Myocyte (in vitro differentiated cells): ENCODE measurements at places on chromosomes 2 and 18.

DNA sequence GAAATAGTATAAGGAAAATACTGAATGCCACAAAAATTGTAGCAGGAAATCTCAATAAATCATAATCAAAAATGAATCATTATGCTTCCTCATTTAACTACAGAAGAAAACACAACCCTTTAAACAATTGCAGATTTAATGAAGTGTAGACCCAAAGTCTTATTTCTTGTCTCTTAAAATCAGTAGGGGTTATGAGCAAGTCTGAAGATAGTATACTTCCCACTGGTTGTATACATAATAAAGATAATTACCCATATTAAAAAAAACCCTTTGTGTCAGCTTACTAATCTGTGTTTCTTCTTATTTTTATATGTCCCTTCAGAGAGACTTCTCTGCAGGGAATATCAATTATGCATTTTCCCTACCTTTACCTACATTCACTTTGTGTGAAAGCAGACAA lies 504.7 kb downstream of the ERBB4 start:
- no peak for DNase-seq

- no peak for DNase-seq
Observed at GRCh38 chr2:158120102-158120501, 18.4 kb downstream of the UPP2 start.

DNA sequence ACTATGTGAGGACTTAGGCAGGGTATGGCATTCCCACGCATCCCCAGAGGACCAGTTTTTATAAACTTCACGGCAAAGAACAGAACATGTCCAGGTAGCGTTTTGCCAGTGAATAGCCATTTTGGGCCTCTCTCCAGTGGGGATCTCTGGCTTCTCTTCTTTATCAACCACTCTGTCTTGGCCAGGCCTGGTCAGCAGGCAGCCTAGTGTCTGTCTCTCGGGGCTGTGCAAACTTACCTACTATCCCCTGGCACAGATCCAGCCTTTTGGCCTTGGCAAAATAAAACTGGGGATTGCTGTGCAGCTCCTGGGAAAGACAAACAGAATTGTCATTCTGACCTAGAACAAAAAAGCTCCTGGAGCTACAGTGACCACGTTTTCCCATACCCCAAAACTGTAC lies 14.5 kb downstream of the CAPN14 start:
- DNase-seq: no peak

GRCh38 chr2:75031906-75032803 lies 73.7 kb downstream of the POLE4 start:
- DNase-seq: no peak

DNA sequence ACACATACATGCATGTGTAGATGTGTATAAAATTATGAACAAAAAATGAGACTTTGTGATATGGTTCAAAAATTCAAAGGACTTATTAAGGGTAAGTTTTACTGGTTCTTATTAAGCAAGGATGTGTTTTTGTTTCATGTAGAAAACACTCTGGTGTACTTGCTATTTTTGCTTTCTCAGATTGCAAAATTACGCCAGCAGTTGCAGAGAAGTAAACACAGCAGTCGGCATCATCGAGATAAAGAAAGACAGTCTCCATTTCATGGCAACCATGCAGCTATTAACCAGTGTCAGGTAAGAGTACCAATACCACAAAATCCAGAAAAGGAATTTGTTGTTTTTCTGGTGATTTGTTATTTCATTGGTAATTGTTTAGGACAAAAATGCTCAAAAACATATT lies 91.3 kb downstream of the FAM117B start:
- no peak for DNase-seq

DNA sequence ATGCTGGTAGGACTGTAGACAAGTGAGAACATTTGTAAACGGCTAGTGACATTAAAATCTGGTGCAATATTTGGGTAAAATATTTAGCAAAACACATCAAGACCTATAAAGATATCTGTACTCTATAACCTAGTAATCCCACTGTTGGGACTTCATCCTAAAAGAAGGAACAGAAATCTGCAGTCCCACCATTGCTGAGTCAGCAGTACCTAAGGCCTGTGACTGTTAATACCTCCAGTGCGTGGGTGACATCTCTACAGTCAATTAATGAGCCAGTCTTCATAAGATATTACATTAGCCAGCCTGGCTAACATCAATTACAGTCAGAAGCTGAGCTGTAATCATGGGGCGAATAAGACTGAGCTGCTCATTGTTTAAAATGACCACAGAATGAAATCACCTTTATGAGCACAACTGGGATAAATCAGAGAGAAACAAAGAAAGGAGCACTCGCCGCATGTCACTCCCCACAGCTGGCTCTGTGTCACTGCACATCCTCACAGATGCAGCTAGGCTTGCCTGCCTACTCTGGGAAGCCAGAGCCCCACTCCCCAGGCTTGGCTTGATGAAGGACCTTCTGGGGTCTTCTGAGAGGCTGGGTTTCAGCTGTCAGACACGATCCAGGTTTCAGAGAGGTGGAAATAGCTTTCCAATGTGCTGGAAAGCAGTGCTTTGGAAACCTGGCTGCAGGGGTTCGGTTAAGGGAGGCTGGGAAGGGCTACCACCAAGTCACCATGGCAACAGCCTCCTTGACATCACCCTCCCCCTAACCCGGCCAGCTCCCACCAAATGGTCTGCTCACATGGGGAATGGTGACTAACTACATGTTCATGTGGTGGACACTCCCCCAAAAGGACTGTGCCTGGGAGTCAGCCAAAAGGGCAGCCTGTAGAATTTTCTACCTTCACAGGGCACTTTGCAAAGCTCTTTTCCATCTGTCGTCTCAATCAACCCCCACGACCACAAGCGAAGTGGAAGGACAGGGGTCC lies 145.0 kb downstream of the ZBTB7C start:
- peak; percentile 54 for DNase-seq

DNA sequence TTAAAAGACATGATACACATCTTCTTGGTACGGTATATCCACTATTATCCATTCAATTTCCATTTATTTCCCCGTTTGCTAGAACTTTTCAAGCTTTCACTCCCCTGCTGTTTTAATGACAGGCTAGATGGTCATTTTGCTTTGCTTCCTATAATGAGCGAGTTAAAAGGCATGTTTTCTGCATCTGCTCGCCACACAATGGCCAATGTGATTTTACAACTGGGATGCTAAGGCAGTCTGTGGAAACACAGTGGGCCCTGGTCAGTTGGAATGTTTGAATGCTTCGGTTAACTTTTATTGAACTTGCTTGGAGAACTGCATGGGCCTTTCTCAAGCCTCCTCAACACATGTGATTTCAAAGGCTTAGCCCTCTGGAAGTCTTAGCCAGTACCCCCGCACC lies 48.4 kb upstream of the TNP1 start:
- no peak for DNase-seq

DNA sequence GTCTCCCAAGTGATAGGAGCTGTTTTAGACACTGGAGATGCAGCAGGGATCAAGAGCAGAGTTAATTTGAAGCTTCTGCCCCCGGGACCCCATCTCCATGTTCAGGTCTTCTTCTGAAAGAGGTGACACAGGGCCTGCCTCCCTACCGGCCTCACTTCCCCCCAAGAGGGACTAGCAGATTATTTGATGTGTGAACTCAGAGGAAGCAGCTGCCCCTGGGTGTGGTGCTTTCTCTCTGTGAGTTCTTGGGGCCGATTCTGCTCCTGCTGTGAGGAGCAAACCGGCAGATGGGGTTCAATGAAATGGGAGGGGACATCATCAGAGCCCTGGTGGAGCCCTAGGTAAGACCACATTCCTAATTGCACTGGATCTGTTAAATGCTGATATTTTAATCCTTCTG lies 193.4 kb downstream of the FBXO15 start:
- no peak for DNase-seq

- DNase-seq: peak; percentile 76
Observed at GRCh38 chr2:64675860-64676259, 22.1 kb upstream of the SERTAD2 start.

DNA sequence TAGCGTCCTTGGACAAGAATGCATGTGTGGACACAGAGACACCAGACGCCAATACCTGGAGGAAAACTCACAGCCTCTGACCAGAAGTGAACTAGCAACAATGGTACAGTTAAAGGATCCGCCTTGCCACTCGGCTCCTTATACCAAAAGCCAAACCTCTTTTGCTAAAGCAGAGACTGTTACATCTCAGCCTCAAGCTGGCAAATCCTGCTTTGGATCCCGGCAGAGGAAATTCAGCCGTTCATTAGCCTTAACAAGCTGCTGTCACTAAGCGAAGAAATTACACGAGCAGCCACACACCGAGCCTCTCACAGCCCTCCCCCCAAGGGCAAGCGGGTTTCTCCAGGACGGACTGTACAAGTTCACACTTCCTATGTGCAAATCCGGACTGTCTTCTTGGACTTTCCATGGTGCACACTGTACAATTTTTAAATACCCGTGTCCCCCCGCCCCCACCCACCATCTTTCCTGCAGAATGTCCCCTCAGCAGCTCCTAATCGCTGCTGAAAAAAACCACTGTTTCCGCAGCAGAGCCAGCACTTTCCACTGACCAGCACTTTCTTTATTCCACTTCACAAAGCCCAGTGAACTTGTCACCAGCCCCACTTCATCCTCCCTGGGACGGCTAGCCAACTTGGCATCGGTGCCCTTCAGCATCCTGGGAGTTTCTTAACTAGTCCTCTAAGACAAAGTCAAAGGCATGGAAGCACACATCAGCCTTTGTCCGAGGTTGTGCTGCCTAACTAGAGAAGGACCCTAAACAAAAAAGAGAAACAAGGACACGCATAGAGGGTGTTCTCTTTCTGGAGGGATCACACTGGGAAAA lies 1.5 kb downstream of the KLF7 start:
- no peak for DNase-seq

GRCh38 chr2:101574622-101575021 lies 99.7 kb upstream of the RFX8 start:
- DNase-seq: no peak
